ENCODE measurements at places on chromosomes 3 and 15.

- DNase-seq, result peak; percentile 52
Measured at GRCh38 chr3:69855436-69856162, 116.3 kb downstream of the MITF start.

- no peak for DNase-seq
Measured at GRCh38 chr15:60479361-60480110, 594 bp upstream of the ICE2 start.

- peak; percentile 82 for DNase-seq
Measured at GRCh38 chr3:10950476-10951294, 41.9 kb upstream of the SLC6A1 start.

DNA sequence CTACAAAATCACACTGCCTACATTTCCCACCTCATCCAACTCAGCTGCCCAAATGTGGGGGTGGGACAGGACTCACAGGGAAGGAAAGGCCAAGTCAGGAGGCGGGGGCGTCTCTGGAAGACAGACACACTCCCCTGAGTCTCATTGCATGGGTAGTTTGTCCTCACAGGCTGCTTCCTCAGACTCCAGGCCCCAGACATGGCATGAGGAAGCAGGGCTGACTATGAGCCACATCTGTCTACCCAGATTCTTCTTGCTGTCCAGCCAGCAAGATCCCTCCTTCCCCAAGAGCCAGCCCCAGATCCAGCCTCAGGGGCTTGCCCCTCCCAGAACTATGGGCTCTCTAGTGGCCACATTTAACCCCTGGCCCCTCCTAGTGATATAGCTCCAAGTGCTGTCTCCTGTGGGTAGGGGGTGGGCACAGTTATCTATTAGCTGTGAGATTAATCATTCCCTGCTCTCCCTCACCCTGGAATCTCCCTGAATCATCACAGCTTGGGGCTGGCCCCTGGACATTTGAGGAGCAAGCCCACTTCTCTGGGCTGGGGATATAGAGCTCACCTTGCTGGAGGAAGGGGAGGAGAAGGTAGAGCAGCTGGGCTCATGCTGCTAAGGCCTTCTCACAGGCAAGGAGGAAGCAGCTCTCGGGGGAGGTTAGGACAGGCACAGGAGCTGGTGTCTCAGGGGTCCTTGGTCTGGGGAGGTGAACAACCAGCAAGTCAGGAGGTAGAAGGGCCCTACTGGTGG is 2.1 kb upstream of the CCDC33 start:
- DNase-seq, result peak; percentile 49

GRCh38 chr15:56815247-56815646 is 81.9 kb upstream of the ZNF280D start:
- DNase-seq, result no peak

- DNase-seq, result no peak
Measured at GRCh38 chr3:184203526-184203925, 17.5 kb downstream of the ABCF3 start.

DNA sequence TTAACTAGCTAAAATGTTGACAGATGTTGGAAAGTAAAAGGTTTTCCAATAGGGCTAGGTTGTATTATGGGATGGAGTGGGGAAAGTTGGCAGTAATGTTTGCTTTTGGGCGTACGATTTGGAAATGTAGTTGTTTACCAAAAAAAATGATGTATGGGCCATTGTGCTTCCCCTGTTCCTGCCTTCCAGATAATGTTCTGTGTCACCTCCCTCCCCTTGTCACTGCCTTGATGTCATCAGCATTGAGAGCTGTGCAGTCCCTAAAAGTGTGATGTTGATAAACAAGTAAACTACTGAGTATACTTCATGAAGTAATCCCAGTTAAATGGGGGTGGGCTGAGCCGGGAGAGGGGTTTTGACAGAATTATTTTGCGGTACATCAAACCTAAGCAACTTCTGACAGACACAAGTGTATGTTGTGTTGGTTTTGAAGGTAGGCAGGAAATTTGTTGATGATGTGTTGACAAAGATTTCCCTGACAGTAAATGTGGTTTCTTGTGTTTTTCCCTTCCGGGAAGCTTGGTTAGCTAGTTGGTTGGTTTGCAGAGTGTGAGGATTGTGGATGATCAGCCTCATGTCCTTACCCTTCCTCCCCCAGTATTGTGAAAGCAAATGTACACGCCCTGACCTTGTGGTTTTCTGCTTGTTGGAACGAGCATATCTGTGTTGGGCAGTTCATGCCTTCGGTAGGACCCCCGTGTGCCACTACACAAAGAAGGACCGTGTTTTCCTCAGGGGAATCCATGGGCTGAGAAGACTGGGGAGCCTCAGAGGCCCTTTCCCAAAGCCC is 87.3 kb downstream of the PGPEP1L start:
- DNase-seq, result no peak

- peak; percentile 19 for DNase-seq
Measured at GRCh38 chr3:156816091-156816793, 9.9 kb upstream of the LEKR1 start.

DNA sequence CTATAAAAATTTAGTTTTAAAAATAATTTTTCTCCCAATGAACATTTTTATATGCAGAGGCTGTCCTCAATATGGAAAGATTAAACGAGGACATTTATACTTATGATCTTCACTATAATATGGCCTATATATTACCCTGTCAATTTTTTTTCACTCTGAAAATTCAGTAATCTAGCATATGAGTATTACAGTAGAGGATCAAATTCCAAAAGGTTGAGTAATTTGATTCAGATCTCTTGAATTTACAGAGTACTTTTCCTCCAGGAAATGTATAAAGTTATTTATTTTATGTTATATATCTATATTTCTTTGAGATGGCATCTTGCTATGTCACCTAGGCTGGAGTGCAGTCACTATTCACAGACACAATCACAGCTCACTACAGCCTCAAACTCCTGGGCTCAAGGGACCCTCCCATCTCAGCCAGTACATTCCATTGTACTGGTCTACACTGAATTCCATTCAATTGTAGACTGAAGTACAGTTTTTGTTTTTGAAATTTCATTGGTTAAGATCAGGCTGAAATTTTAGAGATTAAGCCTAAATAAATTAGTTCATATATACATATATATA is 16.3 kb upstream of the TRPM7 start:
- peak; percentile 13 for DNase-seq

DNA sequence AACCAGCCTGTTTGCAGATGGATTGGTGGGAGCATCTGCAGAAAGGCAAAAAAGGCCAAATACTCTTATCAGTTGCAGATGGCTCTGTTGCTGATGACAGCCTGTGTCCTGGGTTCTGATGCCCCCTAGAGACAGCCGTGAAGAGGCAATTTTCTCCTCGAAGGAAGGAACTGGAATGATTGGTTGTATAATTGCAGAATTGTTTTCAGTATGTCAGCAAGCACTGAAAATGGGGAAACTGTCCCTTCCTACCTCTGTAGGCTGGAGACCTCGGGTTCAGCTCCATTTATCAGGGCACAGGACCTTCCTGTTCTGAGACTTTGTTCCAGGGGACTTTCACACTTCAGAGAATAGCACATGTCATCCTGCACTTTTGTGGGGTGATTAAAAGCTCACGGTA is 103.0 kb downstream of the PGPEP1L start:
- peak; percentile 75 for DNase-seq

- DNase-seq, result peak; percentile 73
Measured at GRCh38 chr3:61848885-61849284, 287.5 kb downstream of the PTPRG start.

DNA sequence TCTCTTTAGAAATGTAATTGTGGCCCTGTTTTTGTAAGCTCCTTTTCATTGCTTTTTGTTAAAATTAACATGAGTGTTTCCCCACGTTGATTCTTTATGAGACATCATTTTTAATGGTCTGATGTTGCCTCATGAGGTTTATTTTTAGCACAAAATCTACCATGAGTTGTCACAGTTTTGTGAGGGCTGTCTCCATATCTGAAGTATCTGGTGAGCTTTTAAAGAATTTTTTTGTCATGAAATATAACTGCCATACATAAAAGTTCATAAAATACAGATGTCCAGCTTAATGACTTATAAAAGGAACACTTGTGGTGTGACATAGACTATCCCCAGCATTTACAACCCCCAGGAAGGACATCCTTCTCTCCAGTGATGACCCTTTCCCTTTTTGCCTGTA is 34.3 kb upstream of the CEMIP start:
- DNase-seq, result peak; percentile 58

Measured in GM03348 (cell line).